ENCODE measurements at places on chromosomes 7 and 10.
A peak's percentile ranks its signal among the peaks of the same experiment; 100 is the strongest.

GRCh38 chr7:22810843-22811242, 11.8 kb downstream of the TOMM7 start:
- no peak for DNase-seq

DNA sequence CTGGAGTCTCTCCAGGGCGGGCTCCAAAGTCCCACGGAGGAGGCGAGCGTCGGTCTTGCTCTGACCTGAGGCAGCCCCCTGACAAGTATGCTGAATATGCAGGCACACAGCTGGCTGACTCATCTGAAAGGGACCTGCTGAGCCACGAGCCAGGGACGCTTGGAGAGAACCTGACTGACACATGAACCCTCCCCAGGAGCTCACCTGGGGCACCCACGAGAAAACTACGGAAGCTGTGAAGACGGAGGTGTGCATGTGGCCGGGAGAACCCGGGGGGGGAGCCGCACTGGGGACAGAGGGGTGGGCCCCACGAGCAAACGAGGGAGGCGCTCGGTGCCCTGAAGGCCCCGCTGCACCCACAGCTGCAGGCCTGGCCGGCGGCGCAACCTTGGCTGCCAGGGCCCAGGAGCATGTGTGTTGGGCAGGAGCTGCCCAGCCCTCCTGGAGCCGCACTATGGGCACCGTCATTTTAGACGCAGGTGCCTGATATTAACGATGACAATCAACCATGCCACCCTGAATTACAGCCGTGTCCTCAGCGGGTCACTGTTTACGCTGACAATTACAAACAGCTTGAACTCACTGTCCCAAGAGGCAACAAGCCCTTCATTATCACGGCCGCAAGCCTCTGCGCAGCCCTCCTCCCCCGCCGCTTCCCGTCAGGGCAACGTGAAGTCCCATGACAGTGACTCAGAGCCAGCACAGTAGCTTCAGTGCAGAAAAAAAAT, 64.7 kb downstream of the DIP2C start:
- peak; percentile 91 for DNase-seq

DNA sequence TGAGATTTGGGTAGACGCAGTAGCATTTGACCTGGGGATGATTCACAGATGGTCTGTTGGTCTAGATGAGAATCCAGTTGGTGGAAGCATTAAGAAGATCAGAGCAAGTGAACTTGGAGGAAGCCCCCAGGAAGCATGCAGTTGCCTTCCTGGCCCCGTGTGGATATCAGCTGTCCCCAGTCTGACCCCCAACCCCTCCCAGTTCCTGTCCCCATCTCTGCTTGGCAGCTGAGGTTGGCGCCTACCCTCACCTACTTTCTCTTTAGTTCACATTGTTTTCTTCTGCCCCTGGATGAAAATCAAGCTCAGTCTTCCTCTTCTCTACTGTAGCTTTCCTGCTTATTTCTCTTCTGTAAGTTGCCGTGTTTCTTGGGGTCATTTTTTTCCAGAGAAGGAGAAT, 227.9 kb downstream of the GATA3 start:
- no peak for DNase-seq

GRCh38 chr7:18553605-18554003, 58.1 kb downstream of the HDAC9 start:
- no peak for DNase-seq

DNA sequence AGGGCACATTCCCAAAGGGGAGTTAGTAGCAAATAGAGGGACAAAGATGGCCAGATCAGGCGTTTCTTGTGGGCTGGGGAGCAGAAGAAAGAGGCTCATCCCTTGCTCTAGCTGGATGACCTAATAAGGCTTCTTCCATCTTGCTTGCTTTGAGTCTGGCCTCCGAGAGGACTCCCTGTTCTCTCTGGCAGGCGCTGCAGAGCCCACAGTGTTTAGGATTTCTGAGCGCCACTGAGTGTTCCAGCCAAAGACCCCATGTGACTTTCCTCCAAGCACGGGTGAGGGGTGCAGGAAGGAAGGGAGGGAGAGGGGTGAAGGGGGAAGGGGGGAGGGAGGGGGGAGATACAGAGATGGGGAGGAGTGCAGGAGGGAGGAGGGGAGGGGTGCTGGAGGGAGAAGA, 203.8 kb upstream of the SVIL start:
- no peak for DNase-seq

All from fibroblast of lung (primary cell).